ENCODE measurements at places on chromosomes 5 and 9. TPM values are rescaled to one million over a fixed set of nuclear protein-coding genes. Genes with fewer than 3 reads are reported as not detected.

GRCh38 chr5:174086751-174087150 is 41.2 kb downstream of the NSG2 start:
- no peak for DNase-seq

GRCh38 chr5:24444414-24444813 is 200.4 kb downstream of the CDH10 start:
- DNase-seq = no peak

DNA sequence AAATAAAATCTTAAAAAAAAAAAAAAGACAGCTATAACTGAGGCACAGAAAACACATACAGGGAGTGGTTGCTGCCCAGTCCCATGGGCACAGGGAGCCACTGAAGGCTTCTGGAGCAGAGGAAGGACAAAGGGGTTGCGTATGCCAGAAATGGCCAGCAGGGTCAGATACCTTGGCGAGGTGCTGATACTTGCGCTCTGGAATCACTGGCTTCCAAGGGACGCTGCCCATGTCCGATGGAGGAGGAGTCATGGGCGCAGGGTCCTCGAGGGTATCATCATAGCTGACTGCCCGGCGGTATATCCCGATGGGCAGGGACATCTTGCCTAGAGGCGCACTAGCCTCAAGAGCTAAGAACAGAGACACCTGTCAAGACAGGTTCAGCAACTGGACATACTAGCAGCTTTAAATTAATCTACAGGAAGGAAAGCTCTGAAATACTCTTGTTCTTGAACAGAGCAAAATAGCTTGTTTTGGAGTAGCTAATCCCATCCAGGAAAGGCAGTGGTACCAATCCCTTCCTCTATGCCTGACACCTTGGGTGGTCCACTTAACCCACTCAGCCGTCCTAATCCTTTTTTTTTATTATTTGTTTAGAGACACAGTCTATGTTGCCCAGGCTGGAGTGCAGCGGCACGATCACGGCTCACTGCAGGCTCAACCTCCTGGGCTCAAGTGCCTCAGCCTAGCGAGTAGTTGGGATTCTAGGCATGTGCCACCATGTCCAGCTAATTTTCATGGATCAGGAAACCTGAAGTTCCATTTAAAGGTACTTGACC is 6.0 kb downstream of the KIAA1191 start:
- no peak for DNase-seq

GRCh38 chr5:85484982-85485574 is 1100.4 kb upstream of the EDIL3 start:
- DNase-seq = no peak

DNA sequence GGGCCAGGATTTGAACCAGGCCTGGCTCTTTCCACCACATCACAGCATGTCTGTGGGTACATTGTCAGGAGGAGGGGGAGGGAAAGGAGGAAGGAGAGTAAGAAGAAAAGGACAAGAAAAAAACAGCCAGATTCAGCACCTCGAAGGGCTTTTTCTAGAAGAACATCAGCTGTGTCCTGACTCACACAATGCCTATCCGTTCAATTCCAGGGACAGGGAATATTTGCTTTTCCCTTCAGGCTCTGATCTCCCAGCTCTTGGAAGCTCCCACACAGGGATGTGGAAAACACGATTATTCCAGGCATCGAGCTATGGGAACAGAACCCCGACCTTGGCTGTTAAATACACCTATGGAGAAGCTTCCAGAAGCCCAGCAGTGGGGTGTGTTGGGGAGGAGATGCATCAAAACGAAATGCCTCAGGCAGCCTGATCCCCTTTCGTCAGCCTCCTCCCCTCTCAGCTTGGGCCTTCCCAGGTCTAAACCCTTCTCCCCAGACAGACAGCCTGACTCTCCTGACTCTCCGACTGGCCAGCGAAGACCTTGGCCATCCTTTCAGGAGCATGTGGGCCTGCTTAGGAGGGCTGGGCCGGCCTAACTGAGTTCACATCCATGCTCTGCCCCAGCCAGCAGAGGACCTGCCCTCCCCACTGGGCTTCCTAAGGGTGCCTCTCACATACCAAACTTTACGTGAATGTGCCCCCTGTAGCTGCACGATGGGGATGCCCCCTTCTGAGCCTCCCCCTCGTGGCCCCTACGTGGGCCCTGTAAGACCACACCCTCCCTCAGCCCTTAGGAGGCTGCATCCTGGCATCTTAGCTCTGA is 54.4 kb downstream of the NEURL1B start:
- no peak for DNase-seq

DNA sequence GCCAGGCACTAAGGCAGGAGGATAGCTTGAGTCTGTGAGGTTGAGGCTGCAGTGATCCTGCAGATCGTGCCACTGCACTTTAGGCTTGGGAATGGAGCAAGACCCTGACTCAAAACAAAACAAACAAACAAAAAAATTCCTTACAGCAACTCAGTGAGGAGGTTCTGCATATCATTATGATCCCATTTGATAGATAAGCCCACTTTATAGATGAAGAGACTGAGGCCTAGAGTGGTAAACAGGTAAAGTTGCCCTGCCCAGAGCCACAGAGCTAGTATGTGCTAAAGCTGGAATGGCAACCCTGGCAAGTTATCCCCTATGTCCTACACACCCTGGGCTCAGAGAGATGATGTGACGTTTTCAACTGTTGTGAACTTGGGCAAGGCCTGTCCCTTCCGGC is 7.2 kb downstream of the AIF1L start:
- DNase-seq = no peak

Gene PCDHB8
- 12.7 TPM for total RNA-seq

Gene TRAF1
- 0.21 TPM for total RNA-seq

Gene IFNA10
- total RNA-seq = not detected

Gene SETD9
- 24.5 TPM for total RNA-seq

Gene JMY
- total RNA-seq = 3.6 TPM

Data from H4 (cell line).